ENCODE measurements at places on chromosomes 5 and 9.
A peak's percentile ranks its signal among the peaks of the same experiment; 100 is the strongest.

DNA sequence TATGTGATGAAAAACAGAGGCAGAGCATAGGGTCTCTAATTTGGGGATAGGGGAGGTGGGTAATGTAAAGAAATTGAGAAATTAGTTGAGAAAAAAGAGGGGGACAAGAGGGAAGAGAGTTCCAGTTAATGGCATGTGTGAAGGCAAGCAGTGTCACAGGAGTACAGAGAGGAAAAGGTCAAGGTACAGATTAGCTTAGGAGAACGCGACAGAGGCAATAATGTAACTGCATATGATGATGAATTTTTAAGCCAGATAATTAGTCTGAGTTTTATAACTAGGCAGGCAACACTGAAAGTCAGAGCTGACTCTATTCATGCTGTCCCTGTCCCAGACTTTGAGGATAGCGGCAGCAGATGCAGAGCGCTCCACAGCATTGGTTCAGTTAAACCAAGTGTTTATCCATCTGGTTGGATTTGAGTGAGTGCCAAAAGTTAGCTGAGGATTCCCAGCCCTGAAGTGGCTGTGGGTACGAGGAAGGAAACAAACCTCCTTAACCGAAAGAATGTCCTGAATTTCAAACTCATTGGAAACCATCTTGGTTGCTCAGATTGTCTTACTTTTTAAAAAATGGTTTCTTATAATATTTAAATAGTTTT, 315.2 kb downstream of the ARHGAP26 start:
- no peak for DNase-seq

DNA sequence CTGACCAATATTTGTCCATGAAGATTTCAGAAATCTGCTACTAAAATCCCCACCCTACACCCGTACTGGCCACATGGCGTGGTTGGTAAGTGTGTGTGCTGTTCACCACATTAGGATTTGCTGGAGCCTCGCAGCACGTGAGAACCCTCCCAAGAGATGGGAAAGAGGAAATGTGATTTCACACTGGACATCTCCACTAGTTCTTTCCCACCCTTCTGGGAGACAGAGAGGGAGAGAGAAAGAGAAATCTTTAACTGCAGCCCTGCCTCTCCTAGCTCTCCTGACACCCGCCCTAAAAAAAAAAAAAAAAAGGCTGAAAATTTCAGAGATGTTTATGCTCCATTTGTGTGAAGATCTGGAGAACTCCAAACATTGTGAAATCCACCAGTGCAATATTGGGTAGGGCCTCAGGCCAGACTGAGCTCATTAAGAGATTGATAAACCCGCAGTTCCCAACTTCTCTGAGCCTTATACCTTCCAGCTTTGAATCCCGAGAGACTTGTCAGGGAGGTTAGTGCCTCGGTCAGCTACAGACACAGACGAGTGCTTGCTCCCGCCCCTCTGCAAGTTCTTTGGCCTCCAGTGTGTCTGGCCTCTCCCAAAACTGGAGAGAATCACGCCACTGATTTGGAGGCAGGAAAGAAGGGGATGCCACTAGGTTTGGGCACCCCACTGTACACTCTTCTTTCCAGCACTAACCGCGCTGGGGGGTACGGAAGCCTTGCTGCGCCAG, 1.9 kb downstream of the SPRY4 start:
- peak; percentile 39 for DNase-seq

GRCh38 chr9:120999317-120999716, 50.8 kb downstream of the C5 start:
- no peak for DNase-seq

- no peak for DNase-seq
Observed at GRCh38 chr9:100670719-100671118, 92.8 kb downstream of the CAVIN4 start.

DNA sequence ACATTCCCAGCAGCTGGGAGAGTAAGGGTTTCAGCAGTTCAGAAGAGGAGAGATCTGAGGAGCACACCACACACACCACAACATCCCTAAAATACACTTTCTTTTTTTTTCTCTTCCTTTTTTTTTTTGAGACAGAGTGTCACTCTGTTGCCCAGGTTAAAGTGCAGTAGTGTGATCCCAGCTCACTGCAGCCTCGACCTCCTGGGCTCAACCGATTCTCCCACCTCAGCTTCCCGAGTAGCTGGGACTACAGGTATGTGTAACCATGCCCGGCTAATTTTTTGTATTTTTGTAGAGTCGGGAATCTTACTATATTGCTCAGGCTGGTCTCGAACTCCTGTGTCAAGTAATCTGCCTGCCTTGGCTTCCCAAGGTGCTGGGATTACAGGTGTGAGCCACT, 9.7 kb upstream of the UBAP1 start:
- no peak for DNase-seq

GRCh38 chr5:1966461-1966860, 83.7 kb upstream of the IRX4 start:
- no peak for DNase-seq

DNA sequence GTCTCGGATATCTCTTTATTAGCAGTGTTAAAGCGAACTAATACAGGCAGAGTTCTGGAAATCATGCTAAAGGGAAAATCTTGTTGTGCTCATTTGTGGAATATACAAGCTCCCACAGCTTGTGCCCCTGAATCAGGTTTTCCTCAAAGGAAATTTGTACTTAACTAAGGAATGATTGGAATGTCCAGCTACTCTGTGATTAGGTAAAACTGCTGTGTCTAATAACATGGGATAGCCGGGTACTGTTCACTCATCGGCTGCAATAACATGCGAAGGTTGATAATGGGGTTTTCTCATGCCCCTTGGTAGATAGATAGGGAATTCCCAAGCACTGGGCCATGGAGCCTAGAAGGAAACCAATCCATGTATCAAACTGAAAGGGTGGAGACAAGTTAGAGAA, 306.7 kb downstream of the NR2F1-AS1 start:
- DNase-seq: peak; percentile 80

DNA sequence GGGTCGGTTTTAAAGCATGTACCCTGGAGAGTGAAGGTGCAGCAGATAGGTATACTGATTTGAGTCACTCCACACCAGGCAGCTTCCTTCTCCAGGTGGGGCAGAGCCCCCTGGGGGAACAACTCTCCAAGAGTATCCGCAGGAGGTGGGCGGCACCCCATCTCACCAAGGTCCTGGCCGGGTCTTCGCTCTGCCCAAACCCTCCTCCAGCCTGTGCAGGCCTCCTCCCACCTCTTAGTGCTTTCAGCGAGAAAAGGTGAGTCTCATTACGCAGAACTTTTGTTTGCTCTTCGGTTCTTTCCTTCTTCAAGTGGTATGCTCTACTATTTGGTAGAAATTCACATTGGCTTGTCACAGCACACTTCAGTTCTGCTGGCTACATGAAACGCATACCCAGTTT, 13.7 kb downstream of the SPACA9 start:
- DNase-seq: no peak

- DNase-seq: no peak
Observed at GRCh38 chr9:116342061-116342460, 188.5 kb downstream of the PAPPA start.

- DNase-seq: no peak
Observed at GRCh38 chr9:75869236-75869635, 21.2 kb upstream of the PCSK5 start.

DNA sequence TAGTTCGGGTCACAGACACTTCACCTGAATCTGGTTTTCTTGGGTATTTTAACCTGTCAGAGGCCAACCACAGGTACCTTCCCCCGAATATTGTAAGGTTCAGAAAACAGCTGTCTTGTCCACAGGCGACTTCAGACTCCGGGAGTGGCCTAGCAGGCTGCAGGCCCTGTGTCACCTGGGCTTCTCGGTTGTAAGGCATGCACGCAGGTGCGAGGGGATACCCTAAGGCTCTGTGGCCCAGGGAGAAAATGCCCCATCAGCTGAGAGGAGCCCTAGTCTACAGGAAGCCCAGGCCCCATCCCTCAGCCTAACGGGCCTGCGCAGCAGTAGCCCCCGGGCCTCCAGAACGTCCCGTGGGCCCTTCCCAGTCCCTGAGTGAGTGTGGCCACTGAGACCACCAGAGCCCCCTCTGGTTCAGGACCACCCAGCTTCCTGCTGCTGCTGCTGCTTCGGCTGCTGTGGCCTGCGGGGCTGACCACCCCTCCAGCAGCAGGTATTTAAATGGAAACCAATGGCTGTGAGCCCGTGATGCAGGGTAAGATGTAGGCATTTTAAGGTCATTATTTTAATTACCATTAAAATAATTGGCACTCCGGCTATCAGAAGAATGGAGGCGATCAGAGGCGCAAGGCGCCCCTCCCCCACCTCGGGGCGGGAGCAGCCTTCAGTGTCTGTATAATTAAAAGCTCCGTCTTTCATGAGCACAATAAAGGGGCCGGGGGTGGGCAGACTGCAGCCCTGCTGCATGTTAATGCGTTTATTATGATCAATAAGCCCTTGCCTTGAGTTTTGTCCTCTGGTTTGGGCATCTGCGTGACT, 65.4 kb downstream of the PSMB7 start:
- DNase-seq: no peak

DNA sequence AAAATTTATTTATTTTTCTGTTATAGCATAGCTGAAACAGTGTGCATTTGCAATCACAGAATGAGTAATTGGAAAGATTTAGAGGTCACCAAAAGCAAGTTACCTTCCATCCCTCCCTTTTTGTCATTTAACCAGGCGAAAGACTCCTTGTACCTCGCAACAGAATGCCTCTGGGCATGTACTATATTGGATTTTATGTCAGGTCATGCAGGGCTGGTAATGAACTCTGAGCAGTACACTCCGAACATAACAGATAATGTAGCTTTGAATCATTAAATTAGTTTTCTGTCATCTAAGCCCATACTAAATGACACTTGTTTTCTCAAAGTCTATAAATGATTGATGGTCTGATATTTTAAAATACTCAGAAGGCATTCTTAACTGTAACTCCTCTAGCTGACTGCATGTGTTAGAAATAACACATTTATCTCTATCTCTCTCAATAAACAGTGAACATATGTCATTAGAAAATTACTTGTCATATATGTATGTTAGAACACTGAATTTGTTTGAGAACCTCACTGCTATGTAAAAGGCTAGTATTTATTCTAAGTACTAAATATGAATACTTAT, 541.2 kb downstream of the CDH10 start:
- no peak for DNase-seq

DNA sequence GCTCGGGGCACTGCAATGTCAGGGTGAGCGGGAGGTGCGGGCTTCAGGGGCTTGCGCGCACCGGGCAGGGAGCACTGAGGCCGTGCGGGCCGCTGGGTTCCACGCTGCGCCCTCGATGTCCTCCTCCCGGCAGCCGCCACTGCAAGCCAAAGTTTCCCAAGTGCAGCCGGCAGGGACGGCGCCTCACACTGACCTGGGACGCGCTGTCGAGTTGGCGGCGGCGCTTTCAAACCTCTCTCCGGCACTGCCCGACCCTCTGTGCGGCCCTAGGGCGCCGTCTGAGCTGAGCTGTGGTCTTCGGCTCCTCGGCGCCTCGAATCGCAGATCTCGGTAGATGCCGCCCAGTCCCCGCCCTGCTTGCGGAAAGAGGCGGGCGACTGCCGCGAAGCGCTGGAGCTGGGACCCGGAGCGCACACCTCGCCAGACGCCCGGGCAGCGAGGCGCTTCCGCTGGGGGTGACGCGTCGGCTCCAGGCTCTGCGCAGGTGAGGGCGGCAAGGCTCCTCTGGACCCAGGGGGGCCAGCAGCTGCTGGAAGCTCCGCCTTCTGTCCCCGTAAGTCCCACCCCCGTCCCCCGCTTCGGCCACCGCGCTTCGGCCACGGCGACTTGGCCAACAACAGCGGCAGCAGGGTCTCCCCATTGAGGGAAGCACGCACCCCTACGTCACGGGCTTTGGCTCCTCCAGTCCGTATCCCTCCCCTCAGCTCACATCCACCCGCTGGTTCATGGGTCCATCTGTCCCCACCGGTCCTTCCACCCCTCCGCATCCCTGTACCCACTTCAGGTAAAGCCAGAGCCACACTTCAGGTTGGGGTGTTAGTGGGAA, at the start of gene ANKRD34B:
Gene ANKRD34B, minus strand, starts transcription at position 320 of the 826 bp plus-strand sequence. CDS start 10,261 bp downstream, outside the sequence.
- DNase-seq: no peak

DNA sequence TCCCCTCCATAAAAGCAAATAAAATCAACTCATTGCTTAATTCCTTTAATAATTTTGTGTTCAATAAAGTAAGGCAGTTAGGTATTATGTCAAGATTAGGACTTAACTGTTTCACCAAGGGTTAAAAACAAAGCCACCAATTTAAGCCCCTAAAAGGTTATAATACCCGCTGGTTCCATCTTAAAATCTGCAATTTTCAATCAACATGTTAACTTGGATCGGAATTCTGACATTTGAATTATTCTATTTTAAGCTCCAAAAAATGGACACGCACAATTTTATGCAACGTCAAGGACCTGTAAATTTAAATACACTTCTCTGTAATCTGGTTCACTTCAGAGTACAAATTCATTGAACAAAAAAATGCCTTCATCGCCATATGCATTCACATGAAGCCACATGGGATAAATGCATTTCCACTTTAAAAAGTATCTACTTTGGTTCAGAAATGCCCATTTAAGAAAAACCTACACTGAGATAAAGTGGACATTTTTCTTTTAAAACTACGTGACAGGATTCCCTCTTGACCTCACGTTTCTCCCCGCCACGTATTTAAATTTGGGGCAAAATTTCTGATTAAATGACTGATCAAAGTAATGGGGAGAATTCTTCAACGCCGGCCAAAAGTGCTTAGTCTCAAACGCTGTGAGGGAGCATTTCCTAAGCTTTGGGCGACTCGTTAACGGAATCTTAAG, 721 bp downstream of the GIN1 start:
- peak; percentile 8 for DNase-seq

DNA sequence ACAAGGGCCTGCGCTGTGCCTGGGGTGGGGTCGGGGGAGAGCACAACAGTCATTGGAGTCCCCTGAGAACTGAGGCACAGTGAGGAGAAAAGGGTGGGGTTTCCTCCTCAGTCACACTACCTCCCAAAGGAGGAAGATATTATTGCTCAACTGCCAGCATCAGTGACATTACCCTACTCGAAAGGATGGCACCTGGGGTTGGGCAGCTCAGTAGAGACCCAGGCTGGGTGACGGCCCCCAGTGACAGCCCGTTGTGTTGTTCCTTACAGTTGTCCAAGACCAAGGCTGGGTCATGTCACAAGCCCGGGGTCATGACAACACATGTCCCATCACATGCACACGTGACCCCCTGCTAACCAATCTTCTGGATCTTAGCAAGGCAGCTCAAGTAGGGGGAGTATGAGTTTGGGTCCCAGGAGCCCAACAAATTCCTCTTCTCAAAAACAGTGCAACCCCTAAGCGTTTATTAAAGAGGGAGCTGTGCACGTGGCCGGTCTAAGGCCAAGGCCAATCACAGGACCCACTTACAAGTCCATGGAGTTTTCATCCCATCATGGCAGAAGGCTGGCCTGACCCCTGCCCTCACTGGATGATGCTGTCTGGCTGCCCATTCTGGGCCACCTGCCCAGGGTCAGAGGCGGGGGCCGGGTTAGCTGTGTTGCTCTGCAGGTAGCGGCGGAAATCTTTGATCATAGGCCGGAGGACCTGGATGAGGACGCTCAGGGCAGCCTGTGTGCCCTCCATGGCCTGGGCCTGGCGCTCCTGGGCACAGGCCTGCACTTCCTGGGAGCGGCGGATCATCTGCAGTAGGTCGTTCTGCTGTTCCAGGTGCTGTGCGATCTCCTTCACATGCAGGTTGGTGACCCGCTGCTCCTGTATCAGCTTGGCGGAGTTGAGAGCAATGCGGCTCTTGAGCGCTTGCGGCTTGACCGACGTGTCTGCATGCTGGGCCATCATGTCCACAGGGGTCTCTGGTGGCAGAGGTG, 4.0 kb downstream of the NAIF1 start:
- DNase-seq: no peak

- no peak for DNase-seq
Observed at GRCh38 chr5:111582451-111582850, 70.1 kb upstream of the STARD4 start.

Data from astrocyte (in vitro differentiated cells and primary cell).